ENCODE measurements at places on chromosomes 4 and X.

DNA sequence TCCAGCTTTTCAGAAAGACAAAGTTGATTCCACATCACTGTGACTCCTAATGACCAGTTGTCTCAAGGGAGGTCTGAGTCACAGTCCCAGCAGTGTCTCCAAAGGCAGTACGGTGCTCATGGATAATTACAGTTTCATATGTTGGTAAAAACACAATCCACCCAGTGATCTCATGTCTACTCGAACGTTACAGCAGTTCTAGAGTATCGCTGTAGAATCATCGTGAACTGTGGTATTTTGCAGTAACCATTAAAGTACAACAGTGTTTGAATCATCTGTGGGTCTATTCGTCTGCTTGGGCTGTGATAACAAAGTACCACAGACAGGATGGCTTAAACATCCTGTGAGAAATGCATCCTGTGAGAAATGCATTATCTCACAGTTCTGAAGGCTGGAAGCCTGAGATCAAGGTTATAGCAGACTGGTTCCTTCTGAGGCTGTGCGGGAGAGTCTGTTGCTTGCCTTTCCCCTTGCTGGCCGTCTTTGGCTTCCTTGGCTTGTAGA is 121.1 kb upstream of the SORBS2 start:
- no peak for DNase-seq

GRCh38 chr4:127239902-127240763 is 392.6 kb upstream of the INTU start:
- no peak for DNase-seq

GRCh38 chr4:168743131-168743530 is 246.3 kb downstream of the PALLD start:
- no peak for DNase-seq

GRCh38 chr4:172985552-172985951 is 183.1 kb upstream of the GALNT7 start:
- no peak for DNase-seq

GRCh38 chr4:26372525-26373172 is 51.8 kb downstream of the RBPJ start:
- no peak for DNase-seq

GRCh38 chrX:47196098-47196497 is 2.5 kb downstream of the UBA1 start:
- DNase-seq, result no peak

- DNase-seq, result no peak
These were observed 131.5 kb downstream of the JADE1 start for GRCh38 chr4:128940971-128941370.

GRCh38 chr4:156146571-156146970 is 192.9 kb upstream of the CTSO start:
- DNase-seq, result no peak

DNA sequence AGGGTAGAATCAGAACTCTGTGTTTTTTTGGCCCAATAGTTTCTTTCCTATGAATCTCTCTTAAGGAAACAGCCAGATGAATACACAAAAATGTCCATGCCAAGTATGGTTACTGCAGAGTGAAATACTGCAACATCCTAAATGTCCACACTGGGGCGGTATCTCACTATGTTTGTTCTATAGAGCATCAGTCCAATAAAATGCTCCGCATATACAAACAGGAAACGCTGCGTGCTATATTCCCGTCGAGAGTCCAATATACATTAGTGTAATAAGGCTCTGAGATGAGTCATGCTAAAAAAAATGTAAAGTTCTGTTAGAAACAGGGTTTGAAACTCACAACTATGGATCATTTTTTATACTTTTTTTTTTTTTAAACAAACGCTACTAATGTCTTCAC is 72.9 kb upstream of the ENOX2 start:
- DNase-seq, result peak; percentile 57

DNA sequence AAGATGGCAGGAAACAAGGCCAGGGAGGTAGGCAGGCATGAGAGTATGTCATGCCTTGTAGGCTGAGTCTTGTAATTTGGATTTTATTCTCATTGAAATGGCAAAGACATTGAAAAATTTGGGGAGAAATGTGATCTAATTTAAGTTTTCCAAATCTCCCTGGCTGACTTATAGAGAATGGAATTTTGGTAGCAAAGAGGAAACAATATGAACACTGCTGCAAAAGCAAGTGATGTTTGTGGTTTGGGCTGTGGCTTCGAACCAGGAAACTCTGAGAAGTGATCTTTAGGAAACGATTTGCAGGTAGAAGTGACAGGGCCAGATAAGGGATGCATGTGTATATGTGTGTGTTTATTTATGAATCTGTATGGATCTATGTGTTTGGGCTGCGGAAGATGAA is 35.6 kb downstream of the ARSJ start:
- no peak for DNase-seq

- no peak for DNase-seq
These were observed 26.4 kb downstream of the MOSPD2 start for GRCh38 chrX:14899607-14900006.

DNA sequence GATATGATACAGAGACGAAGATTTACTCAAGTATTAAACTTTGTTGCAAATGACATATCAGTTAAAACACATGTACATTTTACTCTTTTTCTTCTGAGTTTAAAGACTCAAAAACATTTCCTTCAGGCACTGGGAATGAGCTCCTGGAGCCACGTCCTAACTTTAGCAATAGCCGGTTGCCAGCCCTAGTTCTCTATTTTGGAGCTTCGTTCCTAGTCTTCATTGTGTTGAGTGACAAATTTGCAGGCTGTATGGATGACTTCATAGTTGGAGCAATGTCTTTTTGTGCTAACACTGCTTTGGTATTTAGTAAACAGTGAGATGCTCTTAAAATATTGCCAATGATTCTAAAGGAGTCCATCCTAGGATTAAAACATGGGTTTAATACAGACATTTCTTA is 190.9 kb downstream of the FAT4 start:
- no peak for DNase-seq
